CD4-positive, alpha-beta T cell treated with Interleukin-12 subunit alpha and Interleukin-12 subunit beta, for 1 hour (primary cell): ENCODE measurements at places on chromosomes 1 and 21.

DNA sequence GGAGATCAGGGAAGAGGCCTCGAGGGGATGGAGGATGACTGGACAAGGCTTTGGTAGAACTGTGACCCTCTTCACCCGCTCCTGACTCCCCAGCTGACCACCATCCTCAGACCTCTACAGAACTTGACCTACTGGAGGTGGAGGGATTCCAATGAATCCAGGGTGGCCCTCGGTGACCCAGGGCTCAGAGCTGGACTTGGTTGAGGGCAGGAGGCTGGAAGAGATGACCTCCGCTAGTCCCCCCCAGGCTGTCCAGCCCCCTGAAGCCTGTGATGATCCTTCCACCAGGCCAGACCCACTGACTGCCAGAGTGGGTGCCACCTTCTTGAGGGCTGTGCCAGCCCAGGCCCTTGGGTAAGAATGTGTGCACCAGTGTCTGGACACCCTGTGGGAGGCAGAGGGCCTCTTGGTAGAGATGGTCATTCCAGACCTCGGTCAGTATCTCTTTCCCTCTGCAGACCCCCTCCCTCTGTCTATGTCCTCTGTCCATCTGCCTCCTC is 44.9 kb downstream of the ATP1B1 start:
- DNase-seq = no peak

DNA sequence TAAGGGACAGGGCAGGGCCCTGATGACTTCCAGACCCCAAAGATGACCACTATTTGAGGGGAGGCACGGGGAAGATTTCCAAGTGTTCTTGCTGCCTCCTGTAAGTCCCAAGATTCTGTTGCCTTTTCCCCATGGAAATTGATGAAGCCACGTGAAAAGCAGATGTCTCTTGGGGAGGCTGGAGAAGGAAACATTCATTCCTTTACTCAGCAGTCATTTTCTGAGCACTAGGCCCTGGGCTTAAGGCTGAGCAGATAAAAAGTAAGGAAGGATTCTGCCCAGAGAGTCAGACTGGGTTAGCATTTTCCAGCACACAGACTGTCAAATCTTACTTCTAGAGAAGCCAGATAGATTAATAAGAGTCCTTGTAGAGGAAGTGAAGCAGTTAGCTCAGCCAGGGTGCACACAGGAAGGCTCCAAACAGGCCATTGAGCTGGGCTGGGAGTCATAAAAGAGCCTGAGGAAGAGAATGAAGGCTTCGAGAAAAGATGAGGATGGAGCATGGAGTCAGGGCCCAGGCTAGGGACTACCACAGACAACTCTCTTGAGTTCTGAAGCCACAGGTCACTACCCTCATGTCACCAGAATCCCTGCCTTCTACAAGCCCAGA is 10.1 kb downstream of the EXTL1 start:
- DNase-seq = no peak

DNA sequence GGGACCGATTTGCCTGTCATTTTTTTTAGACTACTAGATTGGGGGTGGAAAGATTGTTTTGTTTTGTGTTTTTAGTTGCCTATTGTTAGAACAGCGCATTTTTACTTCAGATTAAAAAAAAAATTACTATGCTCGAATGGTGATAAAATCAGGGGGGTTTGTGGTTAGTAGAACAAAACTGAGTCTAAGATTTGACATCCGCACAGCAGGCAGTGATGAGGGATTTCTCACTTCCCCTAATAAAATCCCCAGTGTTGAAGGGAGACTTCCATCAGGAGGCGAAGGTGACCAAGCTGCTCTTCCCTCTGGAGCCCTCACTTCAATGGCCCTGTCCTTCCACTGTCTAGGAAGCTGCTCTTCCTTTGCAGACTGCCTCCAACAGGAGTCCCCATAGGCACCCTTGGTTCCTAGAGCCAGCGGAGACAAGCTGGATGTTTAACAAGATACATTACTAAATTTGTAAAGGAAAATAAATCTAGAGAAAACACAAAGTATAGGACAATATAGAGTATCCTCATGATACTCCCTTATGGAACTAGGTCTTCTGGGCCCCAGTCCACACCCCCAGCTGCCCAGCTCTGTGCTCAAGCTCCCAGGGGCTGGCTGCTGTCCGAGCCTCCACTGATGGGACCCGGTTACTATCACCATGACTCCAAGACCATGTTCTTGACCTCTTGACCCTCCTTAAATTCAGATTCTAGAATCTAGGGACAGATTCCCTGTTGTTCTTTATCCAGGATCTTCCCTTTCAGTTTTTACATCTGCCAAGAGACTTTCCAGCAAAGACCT is 31.0 kb downstream of the TENT5C start:
- DNase-seq = no peak

DNA sequence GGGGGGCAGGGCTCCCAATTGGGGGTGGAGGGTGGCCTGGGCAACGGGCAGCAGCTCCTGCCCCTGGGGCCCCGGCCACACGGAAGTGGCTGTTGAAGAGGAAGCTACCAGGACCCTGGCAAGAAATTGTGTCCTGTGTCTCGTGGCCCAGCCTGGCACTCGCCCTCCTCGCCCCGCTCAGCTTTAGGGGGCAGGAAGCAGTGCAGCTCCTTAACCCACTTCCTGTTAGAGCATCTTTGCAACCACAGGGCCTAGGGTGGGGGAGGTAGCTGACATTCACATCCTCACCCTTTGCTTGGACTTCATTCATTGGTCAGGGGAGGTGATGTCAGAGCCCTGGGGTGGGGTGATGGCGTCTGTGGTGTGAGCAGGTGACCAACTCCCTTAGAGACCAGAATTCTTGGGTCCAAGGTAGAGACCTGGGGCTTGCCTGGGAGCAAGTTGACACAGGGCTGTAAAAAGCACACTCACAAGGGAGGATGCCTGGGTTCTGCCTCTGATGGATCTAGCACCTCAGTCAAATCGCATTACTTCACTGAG is at the start of gene ARHGAP30:
TSS of gene ARHGAP30 (minus strand) at position 161 of the 540 bp plus-strand sequence. CDS start 267 bp downstream, outside the sequence.
- DNase-seq = peak; percentile 94

- peak; percentile 64 for DNase-seq
Observed at GRCh38 chr1:109793486-109794318, 30.0 kb upstream of the EPS8L3 start.

GRCh38 chr1:66931590-66931989 is 6.8 kb downstream of the MIER1 start:
- peak; percentile 44 for DNase-seq

DNA sequence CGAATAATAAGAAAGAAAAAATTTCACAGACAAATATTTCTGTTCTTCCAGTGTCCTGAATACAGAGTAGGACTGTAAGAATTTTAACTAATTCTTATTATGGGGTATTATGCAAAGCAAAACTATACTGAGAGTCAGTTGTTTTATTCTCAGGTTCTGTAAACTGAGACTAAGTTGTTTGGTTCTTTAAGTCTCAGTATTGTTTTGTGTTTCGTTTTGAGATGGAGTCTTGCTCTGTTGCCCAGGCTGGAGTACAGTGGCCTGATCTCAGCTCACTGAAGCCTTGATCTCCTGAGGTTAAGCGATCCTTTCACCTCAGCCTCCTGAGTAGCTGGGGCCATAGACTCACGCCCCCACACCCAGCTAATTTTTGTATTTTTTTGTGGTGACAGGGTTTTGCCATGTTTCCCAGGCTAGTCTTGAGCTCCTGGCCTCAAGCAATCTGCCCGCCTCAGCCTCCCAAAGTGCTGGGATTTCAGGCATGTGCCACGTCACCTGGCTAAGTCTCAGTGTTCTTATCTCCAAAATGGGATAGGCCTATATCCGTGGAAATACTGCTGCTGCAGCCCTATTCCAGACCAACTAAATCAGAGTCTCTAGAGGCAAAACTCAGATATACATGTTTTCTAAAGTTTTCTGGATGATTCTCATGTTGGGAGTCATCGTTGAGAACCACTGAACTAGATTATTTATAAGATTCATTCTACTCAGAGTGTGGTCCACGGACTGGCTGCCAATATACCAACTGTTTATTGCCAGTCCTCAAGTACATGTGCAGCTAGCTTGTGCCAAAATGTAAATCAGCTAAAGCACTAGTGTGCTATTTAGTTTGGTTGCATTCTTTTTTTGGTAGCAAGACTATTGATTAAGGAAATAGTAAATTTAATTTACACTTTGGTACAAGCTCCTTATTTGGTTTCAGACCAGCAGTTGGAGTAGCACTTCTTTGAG is 116.6 kb downstream of the HS2ST1 start:
- no peak for DNase-seq

- DNase-seq = no peak
Observed at GRCh38 chr21:19048098-19048672, 644.6 kb upstream of the TMPRSS15 start.

DNA sequence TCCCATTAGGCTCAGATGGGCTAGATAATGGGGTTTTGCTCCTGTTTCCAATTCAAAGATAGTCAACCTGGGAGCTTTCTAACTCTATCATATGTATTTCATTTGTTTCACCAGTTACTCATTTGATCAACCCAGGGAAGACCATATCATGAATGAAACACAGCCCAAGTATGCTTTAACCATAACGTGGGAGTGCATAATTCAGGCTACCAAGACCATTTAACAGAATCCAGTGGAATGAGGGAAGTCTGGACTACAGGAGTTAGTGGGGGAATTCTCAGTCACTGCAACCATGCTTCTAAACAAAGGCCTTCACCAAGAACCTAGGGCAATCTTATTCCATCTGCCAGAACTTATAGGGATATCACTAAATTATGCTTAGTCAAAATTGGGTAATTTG is 15.0 kb upstream of the SLC16A1 start:
- DNase-seq = no peak

- no peak for DNase-seq
Observed at GRCh38 chr1:20174937-20175666, 10.8 kb upstream of the UBXN10 start.

GRCh38 chr1:31412732-31413404 is at the start of gene SERINC2:
Gene SERINC2, plus strand, starts transcription at chr1:31413213. Its CDS starts 53 bp downstream, at chr1:31413266.
- DNase-seq = peak; percentile 26

DNA sequence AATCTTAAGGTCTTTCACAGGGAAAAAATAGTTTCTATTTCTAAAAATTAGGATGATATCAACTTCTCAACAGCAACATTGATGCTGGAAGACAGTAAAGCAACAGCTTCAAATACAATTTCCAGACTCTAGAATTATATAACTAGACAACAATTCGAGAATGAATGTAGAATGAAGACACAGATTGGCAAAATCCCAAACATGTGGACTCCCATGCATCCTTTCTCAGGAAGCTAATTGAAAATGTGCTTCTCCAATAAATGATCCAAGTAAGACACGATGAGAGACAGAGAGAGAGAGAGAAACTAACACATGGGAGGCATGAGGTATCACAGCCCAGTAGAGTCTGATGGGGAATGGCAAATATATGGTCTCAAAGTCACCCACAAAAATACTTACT is 21.5 kb upstream of the SIM2 start:
- DNase-seq = no peak

GRCh38 chr1:105416261-105416660 is 1640.2 kb upstream of the PRMT6 start:
- no peak for DNase-seq

GRCh38 chr1:201329286-201329685 is 46.0 kb downstream of the PKP1 start:
- no peak for DNase-seq

- no peak for DNase-seq
Observed at GRCh38 chr1:50750021-50750619, 209.9 kb downstream of the FAF1 start.

DNA sequence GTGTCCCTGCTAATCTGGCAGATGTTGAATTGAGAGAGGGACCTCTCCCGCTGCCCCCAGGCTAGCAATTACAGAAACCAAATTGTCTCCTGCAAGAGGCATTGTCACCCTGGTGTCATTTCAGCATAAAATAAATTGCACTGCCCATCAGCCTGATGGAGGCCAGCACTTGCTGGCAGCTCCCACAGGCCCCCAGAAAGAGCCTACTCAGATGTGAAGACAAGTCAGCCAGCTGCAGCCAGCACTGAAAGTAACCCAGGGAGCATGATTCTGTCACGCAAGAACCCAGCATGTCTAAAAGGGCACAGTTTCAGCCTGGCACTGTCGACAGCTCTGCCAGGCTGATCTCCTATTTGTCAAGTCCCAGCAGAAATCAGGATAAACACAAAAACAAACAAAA is 110.3 kb upstream of the CTTNBP2NL start:
- DNase-seq = no peak

DNA sequence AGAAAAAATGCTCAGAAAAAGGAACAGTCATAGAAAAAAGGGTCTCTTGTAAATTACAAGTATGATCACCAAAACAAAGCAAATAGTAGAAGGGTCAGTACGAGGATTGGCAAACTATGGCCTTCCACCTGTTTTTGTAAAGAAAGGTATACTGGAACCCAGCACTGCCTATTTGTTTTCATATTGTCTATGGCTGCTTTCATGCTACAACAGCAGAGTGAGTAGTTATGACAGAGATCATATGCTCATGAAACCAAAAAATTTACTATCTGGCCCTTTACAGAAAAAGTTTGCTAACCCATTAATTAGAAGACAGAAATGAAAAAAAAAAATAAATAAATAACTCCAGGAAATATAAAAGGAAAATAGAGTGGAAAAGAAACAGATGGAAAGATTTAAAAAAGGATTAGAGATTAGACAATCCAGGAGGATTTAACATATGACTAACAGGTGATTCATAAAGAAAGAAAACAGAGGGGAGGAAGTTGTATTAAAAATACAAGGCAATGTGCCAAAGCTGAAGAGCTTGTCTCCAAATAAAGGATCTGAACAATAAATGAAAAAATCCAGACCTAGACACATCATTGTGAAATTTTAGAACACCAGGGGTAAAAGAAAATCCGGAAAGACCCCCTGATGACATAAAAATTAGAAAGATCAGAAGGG is 108.5 kb upstream of the SERTAD4 start:
- no peak for DNase-seq

GRCh38 chr21:25094695-25095094 is 512.6 kb downstream of the MRPL39 start:
- DNase-seq = no peak

- DNase-seq = no peak
Observed at GRCh38 chr1:59776960-59777852, 37.5 kb upstream of the HOOK1 start.

- DNase-seq = no peak
Observed at GRCh38 chr21:42733874-42734273, 80.5 kb downstream of the PDE9A start.

DNA sequence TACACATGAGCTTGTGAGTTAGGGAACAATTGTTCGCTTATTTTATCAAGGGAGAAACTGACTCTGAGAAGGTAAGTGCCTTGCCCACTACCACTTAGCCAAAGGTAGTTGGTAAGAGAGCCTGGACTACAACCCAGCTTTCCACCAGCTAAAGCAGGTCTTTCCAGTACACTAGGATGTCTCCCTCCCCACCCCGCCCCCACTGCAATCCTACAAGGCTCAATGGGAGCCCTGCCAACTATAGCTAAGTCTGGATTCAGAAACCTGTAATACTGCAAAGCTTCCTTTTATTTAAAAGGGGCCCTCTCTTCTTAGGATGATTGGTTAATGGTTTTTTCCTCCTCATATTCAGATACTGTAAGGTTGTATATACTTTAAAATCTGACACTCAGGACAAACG is 102.0 kb upstream of the C8B start:
- DNase-seq = no peak

DNA sequence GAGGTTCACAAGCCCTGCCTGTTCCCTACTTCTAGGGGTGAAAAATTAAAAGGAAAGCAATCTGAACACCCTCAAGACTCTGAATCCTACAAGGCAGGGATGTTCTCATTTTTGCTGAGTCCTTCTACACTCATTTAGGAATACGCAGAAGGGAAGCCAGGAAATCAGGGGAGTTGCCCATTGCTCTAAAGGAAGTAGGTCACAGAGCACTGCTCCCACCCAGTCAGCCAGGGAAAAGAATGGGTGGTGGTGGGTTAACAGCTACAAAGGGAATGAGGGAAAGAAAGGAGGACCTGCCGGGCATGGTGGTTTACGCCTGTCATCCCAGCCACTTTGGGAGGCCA is 2.4 kb upstream of the CTTNBP2NL start:
- DNase-seq = no peak

- no peak for DNase-seq
Observed at GRCh38 chr1:43868741-43869067, 64.9 kb upstream of the ARTN start.
